ENCODE measurements at places on chromosomes 7 and 10. TPM values are rescaled to one million over a fixed set of nuclear protein-coding genes. Genes with fewer than 3 reads are reported as not detected.

The KIF11 gene
- total RNA-seq = 0.93 TPM

The GFRA1 gene
- 3.4 TPM for total RNA-seq

The AMPH gene
- total RNA-seq = 0.58 TPM

The CH25H gene
- 7.8 TPM for total RNA-seq

The CDC14C gene
- total RNA-seq = not detected

The AKR1C3 gene
- total RNA-seq = 63.6 TPM

- no peak overlapping the region for H3K4me3 ChIP-seq
- H3K4me1 ChIP-seq = no peaks in the 10 kb centered on the region
- no peaks in the 10 kb centered on the region for H3K36me3 ChIP-seq
- no peak for DNase-seq
- H3K27me3 ChIP-seq = no peaks in the 10 kb centered on the region
Measured at GRCh38 chr10:60597513-60597912, 180.8 kb upstream of the CDK1 start.

DNA sequence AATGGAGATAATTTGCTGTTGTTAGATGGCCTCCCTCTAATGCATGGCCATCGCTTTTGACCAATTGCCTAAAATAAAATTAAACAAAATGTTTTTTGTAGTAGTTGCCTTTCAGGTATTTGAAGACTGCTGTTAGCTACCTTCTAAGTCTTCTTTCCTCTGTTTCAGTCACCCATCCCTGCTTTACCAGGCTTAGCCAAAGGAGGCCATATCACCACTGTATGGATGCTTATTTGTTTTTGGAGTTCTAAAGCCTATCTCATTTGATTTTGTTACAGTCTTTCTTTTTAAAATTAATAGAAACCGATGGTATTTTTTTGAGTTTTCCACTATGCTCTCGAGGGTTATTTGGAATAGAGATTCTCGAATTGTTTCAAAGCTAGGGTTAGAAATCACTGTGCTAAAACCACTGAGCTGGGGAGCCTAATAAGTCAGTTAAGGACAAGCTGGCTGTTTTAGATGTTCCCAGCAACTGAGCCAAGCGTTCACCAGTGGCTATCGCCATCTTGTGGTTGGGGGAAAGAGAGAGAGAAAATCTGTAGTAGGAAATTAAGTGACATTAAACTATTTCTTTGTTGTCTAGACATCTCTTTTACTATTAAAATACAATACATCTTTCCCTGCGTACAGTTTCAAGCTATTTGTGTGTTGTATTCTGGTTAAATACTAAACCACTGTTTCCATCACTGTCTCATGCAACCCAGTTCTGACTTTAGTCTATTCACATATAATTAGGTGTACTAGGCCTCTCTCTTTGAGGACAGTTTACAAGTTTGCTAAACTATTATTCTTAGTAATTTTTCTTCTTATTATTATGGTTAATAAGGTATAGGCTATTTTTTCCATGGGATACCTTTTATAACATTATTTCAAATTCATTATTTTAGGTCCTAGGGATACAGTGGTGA lies 52.2 kb downstream of the GPR158 start:
- no peak for DNase-seq
- no peak overlapping the region for H3K4me3 ChIP-seq
- H3K4me1 ChIP-seq = no peaks in the 10 kb centered on the region
- no peaks in the 10 kb centered on the region for H3K36me3 ChIP-seq
- no peak overlapping the region for H3K27ac ChIP-seq
- no peaks in the 10 kb centered on the region for H3K27me3 ChIP-seq

GRCh38 chr7:106840342-106840741 lies 24.7 kb upstream of the PIK3CG start:
- H3K4me1 ChIP-seq = no peaks in the 10 kb centered on the region
- no peak for DNase-seq
- H3K27ac ChIP-seq = no peak overlapping the region

- no peak overlapping the region for H3K4me3 ChIP-seq
- no peak overlapping the region for H3K27ac ChIP-seq
- no peak for DNase-seq
- no peaks in the 10 kb centered on the region for H3K36me3 ChIP-seq
- no peaks in the 10 kb centered on the region for H3K4me1 ChIP-seq
- H3K27me3 ChIP-seq = no peaks in the 10 kb centered on the region
Measured at GRCh38 chr7:112371701-112372100, 78.6 kb upstream of the IFRD1 start.

DNA sequence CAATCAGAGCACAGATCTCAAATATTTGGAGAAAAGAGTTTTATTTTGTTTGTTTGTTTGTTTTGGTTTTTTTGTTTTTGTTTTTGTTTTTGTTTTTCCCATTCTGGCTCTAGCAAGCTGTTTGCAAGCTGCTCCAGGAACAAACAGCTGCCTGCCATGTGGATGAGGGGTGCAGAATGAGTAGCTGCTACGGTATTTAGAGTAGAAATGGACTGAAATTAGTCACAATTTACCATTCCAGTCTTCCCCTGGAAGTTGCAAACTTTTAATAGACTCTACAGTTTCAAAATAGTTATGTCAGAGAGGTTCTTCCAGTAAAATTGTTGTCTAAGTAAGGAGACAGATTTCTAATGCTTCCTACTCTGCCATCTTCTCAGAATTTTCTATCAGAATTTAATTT lies 27.1 kb upstream of the TAS2R16 start:
- H3K36me3 ChIP-seq = no peaks in the 10 kb centered on the region
- H3K27ac ChIP-seq = no peak overlapping the region
- DNase-seq = no peak
- H3K4me3 ChIP-seq = no peak overlapping the region
- no peaks in the 10 kb centered on the region for H3K4me1 ChIP-seq

DNA sequence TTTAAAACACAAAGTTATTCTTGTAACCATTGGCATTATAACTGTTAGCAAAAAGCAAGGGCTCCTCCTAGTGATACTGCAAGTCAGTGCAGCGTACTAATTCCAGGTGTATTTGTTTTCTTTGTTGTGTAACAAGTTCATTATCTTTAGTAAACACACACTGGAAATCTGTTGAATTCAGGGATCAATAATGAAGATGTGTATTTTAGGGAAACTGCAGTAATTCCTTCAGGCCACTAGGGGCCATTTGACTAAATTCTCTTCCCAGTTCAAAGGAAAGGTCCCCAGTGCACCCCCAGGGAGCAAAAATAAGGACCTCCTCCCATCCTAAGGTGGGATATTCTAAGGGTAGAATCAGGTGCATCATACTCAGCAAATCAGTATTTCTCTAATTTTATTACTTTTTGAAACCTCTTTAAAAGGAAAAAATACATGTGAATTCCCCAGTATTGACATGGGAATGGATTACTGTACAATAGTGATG lies 158.6 kb upstream of the LYZL1 start:
- H3K4me1 ChIP-seq = peaks cover 5% of the 10 kb centered on the region
- no peaks in the 10 kb centered on the region for H3K36me3 ChIP-seq
- no peaks in the 10 kb centered on the region for H3K27me3 ChIP-seq
- no peak for DNase-seq
- no peak overlapping the region for H3K27ac ChIP-seq

GRCh38 chr10:128189176-128189575 lies 63.0 kb upstream of the MKI67 start:
- H3K4me1 ChIP-seq = no peaks in the 10 kb centered on the region
- H3K27me3 ChIP-seq = peaks cover 12% of the 10 kb centered on the region
- no peak overlapping the region for H3K4me3 ChIP-seq
- no peaks in the 10 kb centered on the region for H3K36me3 ChIP-seq
- no peak overlapping the region for H3K27ac ChIP-seq

- H3K27ac ChIP-seq = no peak overlapping the region
- H3K4me3 ChIP-seq = no peak overlapping the region
- no peaks in the 10 kb centered on the region for H3K4me1 ChIP-seq
- DNase-seq = no peak
Measured at GRCh38 chr7:118052336-118052735, 131.6 kb upstream of the LSM8 start.

GRCh38 chr7:66877577-66878300 lies 43.3 kb upstream of the TMEM248 start:
- H3K4me1 ChIP-seq = no peaks in the 10 kb centered on the region
- no peaks in the 10 kb centered on the region for H3K36me3 ChIP-seq
- H3K4me3 ChIP-seq = no peak overlapping the region
- H3K27ac ChIP-seq = no peak overlapping the region

DNA sequence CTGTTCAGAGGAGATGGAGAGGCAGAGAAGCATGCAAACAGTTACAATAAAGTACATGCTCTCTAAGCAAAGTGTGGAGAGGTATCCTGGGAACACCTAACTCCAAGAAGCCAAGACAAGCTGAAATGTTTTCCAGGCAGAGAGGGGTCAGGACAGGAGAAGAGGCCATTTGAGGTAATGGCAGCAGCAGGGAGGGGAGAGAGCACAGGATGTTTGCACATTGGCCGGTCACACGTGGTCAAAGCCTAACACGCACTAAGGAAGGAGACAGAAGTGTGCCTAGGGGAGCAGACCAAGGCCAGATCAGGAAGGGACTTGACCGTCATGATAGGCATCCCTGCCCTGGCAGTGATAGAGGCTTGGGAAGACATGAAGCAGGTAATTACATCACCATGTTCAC lies 101.5 kb downstream of the CTTNBP2 start:
- H3K4me3 ChIP-seq = no peak overlapping the region
- no peaks in the 10 kb centered on the region for H3K36me3 ChIP-seq
- H3K27me3 ChIP-seq = no peaks in the 10 kb centered on the region
- DNase-seq = no peak

Data from upper lobe of right lung (tissue), 1 donor.